ENCODE measurements at places on chromosomes 3 and 15.

- no peak for DNase-seq
These were observed 106.6 kb downstream of the SSR3 start for GRCh38 chr3:156448300-156448699.

DNA sequence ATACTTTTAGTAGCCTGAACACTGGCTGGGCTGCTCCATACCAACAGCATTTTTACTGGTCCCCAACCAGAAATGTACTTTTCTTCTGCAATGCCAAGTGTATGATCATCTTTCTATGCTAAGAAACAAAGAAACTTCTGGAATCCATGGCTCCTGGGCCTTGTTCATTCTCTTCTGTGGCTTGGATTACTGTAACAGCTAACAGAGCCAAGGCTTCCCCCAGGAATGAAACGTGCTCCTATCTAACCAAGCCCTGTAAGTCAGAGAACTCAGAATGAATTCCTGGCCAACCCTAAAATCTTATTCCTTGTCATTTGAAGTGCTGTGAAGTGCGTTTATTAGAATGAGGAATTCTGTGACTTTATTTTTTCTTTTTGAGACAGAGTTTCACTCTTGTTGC is 102.9 kb upstream of the RAD18 start:
- no peak for DNase-seq

DNA sequence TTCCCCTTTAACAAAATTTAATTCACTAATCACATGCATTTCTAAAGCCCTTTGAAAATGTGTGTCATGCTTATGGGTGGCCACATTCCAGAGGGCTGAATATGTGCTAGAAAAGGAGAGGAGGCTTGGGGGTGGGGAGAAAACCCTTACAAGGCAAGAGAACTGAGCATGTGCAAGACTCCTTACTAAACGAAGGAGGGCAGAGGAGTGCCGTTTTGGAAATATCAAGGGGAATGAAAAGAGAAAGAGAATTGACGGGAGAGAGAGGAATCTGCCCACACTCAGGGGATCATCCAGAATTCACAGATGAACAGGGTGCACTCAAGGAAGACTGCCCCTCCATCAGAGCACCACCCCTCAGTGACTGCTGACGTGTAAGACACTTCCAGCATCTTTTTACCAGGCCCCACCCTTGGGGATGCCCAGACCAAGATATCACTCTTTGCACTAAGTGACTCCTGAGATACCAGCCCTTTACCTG is 37.9 kb upstream of the TSC22D2 start:
- DNase-seq: no peak

DNA sequence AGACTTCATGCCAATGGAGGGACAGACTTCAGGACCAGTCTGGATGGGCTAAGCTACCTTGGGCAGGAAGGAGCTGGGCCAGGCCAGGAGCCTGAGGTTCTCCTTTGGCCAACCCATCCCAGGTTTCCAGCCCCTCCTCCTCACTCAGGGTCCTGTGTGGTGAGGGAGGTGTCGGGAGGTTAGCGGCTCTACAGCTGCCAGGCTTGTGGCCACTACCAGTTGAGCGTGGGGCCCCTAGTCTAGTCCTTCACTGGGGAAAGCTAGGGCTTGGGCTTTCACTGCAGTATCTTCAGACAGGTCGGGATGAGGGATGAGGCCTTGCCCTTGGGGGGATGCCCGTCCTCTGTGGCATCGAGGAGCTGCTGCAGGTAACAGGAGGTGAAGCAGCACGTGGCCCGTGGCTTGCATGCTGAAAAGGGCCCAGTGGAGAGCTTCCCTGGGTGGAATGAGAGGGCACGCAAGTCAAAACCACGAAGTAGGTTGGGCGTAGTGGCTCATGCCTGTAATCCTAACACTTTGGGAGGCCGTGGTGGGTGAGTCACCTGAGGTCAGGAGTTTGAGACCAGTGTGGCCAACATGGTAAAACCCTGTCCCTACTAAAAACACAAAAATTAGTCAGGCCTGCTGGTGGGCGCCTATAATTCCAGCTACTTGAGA is 8.5 kb upstream of the FANCD2 start:
- DNase-seq: no peak

DNA sequence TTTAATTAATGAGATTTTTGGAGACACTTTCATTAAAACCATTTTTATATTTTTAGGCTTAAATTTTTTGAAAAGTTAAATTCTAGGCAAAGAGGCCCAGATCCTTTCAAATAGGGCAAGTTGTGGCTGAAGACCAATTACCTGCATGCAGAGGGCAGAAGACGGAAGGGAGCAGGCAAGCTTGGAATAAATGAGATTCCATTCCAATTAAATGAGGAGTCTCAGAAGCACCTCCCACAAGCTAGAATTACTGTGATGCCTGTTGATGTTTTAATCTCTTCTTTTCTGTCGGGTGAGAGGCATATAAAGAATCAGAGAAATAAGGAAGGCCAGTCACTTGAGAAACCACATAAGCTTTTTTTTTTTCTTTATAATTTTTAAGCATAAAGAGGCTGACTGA is 46.8 kb downstream of the KBTBD8 start:
- DNase-seq: no peak

GRCh38 chr3:77038468-77038929 is 1.4 kb upstream of the ROBO2 start:
- DNase-seq: peak; percentile 38

GRCh38 chr15:97386940-97387339 is 573.6 kb upstream of the ARRDC4 start:
- no peak for DNase-seq

DNA sequence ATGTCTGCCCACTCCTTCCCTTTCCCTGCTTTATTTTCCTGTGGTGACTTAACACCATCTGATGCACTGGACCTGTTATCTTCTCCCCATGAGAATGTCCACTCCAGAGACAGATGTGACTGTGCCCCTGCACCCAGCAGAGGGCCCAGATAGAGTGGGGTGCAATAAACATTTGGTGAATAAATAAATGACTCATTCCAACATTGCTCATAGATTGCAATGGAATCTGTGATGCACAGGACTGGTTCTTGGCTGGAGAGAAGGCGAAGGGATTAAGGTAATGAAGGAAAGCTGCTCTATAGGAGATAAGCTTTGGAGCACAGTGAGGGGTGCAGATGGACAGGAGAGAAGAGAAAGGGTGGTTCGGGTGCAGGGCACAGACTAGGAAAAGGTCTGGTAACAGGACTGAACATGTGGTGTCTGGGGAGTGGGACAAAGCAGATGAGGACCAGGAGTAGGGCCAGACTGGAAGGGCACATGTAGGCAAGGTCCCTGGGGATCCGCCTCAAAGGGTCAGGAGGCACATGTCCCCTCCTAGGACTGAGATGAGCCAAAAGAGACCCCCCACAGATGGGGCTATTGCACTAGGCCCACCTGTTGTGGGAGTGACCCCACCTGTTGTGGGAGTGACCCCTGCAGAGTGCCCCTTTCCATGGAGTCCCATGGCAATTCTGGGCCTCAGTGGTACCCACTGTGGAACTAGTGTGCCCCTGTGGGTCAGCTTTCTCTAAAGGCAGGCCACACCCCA is 17.5 kb upstream of the POC1A start:
- DNase-seq: no peak

GRCh38 chr3:102104033-102104432 is 254.7 kb downstream of the NFKBIZ start:
- DNase-seq: no peak

DNA sequence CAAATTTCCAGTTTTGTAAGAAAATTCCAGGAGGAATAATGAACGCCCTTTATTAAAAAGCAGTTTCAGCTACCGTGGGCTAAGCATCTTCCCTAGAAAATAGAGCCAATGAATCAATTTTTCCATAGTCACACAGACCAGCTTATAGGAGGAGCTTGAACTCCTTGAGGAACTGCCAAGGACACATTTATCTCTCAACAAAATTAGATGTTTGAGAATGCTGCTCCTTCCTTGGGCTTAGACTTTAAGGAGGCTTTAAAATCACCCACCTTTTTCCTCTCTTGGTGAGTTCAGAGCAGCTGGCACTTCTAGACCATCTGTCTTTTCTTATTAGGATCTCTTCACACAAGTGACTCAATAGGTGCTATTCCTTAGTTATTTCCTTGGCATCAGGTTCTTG is 588.0 kb downstream of the SQOR start:
- no peak for DNase-seq

DNA sequence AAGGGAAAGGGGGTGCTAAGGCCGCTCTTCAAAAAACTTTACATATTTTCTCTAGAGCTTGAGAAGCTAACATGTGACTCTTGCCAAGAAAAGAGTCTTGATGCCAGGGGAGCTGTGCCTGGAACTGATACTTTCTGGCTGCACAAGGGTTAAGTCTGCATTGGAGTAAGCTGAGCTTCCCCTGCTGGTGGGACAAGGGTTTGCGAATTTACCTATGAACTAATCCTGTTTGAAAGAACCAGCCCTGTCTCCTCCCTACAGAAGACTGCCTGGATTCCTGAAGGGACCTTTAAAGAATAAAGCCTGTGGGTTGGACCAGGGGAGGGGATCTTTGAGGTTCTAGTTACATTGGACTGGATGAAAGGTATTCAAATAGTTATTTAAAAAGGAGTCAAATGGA is 58.3 kb upstream of the EPHA3 start:
- no peak for DNase-seq

GRCh38 chr3:115099986-115100571 is 47.0 kb downstream of the ZBTB20 start:
- DNase-seq: peak; percentile 93

DNA sequence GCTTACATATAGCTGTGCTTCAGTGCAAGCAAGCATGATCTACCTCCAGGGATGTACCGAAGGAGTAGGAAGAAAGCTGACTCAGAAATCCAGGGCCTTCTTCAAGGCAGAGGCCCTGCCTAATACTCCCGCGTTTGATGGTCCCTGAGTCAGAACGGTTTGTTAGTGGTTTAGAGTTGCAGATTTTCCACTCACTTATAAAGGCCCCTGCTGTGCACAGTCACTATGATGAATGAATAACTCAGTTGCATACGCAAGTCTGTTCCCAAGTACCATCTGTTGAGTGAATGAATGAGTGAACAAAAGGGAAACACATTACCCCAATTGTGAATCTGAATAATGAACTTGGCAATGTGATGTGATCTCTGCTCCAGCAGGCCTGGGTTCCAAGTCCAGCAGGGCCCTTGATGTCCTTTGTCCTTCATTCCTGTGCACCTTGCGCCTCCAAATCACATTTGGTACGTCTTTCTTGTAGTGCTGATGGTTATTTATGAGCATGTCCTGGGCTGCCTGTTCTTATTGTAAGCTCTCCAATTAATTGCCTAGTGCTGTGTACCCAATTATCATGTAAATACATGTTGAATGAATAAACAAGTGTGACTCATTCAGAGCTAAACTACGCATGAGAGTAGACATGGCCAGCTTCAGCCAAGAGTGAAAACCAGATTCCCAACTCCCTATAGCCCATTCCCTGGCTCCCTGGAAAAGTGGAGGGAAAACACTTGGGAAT is 85.3 kb upstream of the LIMD1 start:
- no peak for DNase-seq

DNA sequence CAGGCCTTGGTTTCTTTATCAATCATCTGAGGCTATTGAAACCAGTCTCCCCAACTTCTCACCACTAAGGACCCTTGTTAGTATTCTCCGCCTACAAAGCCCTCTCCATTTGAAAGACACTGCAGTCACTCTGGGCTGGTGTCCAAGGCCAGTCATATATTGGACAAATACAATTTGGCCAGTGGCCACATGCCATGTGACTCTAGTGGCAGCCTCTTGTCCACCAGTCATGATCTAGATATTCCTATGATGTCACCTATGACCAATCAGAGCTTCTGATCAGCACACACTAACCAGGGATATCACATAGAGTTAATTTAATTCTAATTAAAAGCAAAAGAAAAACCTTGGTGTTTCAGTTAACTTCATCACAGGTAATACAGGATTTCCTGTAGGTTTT is 68.2 kb downstream of the RAB11A start:
- DNase-seq: no peak

DNA sequence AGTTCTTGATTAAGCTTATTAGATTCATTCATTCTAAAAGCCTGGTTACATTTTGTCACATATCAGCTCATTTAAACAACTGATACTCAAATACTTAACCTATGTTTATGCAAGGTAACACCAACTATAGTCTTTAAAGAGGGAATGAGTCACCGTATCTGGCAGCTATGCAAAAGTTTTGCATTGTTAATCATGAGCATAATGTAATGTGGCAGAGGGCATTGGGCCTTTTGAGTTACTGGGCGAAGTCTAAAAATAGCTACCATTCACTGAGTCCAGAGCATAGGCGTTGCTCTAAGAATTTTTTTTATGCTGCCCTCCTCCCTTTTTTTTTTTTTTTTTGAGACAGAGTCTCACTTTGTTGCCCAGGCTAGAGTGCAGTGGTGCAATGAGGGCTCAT is 277.7 kb upstream of the ZNF717 start:
- no peak for DNase-seq

GRCh38 chr3:23600167-23600871 is 205.4 kb upstream of the UBE2E1 start:
- no peak for DNase-seq

GRCh38 chr3:158768361-158768787 is 33.5 kb upstream of the MFSD1 start:
- no peak for DNase-seq

GRCh38 chr3:15042936-15043335 is 22.2 kb downstream of the MRPS25 start:
- DNase-seq: no peak

DNA sequence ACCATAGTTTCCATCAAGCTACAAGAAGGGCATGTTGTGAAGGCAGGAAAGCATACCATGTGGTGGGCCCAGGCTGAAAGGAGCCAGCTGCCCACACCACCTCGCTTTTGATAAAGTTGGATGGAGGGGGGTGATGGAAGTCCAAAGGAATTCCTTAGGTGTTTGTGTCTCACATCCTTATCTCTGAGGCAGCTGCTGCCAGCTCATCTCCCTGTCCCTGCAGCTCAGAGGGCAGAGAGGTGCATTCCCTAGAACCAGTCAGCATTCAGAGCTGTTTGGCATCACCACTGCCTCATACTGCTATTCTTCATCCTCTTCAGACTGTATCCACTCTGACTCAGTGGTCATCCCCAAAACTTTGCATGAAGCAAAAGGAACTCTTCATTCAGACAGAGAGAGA is 141.5 kb upstream of the BFSP2 start:
- no peak for DNase-seq

DNA sequence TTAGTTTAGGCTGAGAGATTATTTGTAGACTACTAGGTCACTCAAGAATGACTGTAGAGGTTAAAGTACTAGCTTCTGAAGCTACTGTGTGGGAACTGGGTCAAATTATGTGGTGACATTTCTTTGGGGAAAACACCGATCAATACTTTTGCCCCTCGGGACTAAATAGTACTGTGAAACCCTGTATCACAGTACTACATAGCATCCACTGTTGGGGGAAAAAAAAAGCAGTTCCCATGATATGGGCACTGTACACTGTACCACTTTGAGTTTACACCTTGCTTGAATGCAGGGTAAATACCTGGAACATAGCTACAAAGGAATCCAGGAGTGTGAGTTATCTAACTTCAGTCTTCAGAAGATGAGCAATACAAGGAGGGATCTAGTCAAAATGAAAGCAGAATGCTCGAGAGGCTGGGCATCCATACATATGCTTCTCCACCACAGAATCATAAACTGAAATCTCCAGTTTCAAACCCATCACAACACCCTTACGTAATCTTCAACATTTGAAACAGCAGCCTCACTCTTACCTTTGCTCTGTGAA is 311.4 kb downstream of the UNC13C start:
- no peak for DNase-seq

Measured in NCI-H1436 treated with DMSO at 0.1 percent for 48 hours (cell line).